ENCODE measurements at places on chromosomes 3 and 15.
A peak's percentile ranks its signal among the peaks of the same experiment; 100 is the strongest.

DNA sequence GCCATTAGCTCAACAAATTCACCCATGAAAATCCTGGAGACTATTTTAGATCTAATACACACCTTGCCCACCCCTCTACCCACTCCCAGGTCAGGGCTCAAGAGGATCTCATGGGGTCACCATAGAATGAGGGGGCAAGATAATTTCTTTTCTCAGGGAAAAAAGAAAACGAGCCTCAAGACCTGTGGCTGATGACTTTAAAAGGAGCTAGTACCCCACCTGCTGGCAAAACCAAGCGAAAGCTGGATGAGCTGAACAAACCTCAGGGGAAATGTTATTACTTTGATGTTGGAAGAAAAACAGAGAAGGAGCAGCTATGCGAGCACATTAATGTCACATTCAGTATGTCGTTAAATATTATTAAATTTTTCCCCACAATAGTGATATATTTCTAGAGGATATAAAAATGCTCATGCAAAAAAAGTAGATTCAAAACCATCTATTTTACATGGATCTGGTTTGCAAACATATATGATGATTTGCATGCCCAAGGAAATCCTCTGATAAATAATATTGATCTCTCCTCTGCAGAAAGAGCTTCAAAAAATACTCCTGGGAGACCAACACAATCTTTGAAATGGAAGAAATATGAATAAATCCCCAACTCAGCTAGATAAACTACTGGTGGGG, 37.7 kb downstream of the PLD1 start:
- DNase-seq: no peak

- DNase-seq: no peak
These were observed 59.7 kb upstream of the SLCO3A1 start for GRCh38 chr15:91793771-91794170.

GRCh38 chr3:141109751-141110150, 58.6 kb downstream of the SPSB4 start:
- DNase-seq: no peak

- DNase-seq: peak; percentile 82
These were observed 22.8 kb downstream of the MYO1E start for GRCh38 chr15:59349680-59350420.

DNA sequence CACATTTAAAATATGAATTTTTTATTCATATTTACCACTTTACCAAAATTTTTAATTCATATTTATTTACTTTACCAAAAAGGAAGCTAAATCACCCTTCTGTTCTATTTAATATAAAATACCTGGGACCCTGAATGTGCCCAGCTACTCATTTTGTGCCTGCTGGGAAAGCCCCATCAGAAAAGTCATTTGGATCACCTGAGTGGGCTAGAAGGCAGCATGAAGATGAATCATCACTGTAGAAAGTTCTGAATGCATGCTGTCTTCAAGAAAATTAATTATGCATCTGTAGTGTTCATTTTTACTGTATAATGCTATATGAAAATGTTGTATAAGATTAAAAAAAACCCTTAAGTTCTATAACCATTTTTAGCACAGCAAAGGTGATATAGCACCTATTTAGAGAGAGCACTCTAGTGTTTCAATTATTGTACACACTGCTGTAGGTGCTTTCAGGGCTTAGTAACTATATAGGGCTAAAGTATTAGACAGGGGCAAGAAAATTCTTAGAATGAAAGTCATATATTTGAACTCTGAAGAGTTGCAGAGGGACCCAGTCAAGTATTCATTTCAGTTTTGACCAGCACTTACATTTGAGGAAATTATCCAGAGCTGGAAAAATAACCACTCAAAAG, 175.1 kb downstream of the NFKBIZ start:
- no peak for DNase-seq

DNA sequence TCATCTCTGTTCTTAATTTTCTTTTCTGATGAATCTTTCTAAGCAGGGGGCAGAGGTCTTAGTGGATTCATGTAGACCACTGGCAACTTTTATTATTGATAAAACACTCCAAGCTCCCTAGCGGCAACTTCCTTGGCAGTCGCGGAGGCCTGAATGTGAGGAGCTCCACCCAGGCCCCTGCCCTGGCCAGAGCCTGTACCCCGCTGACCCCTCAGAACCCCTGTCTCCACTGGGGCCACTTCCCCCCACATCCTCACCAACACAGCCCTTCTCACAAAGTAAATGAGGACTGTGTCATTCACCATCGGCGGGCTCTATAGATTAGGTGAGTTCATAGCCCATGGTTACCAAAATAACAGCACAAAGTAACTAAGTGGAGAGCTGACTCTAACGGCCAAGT, 111.6 kb downstream of the TPRA1 start:
- DNase-seq: no peak
